Renal cortex interstitium (tissue), 15 donors: ENCODE measurements at places on chromosomes 12 and 14. TPM values are rescaled to one million over a fixed set of nuclear protein-coding genes. Genes with fewer than 3 reads are reported as not detected.

DNA sequence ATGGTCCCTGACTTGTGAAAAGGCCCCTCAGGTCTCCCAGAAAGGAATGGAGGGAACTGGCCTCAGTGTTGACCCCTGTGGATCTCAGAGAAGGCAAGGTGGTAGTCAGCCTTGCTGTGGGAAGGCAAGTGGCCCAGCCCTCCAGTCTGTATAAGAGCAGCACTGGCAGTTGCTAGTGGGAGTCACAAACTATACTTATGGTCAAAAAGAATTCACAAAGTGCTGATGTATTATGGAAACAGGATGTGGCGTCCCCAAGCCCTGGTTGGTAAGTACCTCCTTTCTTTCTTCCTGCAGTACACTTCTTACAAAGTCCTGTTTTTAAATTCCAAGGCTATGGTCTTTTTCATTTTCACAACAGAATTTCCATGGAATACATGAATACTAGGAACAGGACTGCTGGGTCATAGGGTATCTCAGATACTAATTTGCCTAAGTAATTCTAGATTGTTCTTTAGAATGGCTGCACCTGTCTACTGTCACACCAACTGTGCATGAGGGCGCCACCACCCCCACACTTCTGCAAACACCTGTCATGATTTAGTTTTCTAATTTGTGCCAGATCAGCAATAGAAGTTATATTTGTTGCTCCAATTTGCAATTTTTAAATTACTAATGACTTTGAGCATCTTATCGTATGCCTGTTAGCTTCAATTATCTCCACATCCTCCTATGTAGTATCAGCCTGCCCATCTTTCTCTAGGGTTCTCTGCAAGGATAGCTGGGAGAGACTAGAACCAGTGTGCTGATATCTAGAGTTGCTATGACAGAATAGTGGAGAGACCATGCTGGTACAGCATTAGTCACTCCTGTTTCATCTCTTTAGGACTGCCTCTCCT lies 40.7 kb upstream of the TMEM263 start:
- no peak for DNase-seq

DNA sequence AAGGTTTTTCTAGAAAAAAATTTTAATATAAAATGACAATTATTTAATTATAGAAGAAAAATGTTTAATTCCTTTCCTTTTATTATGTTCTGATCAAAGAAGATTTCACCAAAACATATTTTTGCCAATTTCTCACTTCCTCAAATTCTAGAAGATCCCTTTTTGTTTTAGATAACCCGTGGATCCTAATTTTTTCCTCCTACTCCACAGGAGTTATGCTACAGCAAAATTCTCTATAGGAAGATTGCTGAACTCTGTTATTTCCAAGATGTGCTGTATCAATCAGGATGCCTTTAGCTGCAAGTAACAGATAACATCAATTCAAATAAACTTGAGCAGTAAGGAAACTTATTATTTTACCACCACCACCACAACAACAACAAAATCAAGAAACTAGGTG lies 3.8 kb upstream of the SNX6 start:
- no peak for DNase-seq

GRCh38 chr12:25322918-25323531 lies 72.3 kb upstream of the KRAS start:
- DNase-seq: no peak

- peak; percentile 26 for DNase-seq
Observed at GRCh38 chr12:87848248-87848868, 180.8 kb downstream of the C12orf50 start.

Gene KRT77
- polyA plus RNA-seq: not detected

GRCh38 chr14:87690076-87690613 lies 302.8 kb downstream of the GALC start:
- no peak for DNase-seq

GRCh38 chr12:6171409-6172015 lies 28.7 kb upstream of the CD9 start:
- no peak for DNase-seq

- no peak for DNase-seq
Observed at GRCh38 chr14:100709289-100710284, 17.1 kb upstream of the DLK1 start.

- DNase-seq: no peak
Observed at GRCh38 chr12:51174501-51174900, 1.6 kb upstream of the TFCP2 start.

DNA sequence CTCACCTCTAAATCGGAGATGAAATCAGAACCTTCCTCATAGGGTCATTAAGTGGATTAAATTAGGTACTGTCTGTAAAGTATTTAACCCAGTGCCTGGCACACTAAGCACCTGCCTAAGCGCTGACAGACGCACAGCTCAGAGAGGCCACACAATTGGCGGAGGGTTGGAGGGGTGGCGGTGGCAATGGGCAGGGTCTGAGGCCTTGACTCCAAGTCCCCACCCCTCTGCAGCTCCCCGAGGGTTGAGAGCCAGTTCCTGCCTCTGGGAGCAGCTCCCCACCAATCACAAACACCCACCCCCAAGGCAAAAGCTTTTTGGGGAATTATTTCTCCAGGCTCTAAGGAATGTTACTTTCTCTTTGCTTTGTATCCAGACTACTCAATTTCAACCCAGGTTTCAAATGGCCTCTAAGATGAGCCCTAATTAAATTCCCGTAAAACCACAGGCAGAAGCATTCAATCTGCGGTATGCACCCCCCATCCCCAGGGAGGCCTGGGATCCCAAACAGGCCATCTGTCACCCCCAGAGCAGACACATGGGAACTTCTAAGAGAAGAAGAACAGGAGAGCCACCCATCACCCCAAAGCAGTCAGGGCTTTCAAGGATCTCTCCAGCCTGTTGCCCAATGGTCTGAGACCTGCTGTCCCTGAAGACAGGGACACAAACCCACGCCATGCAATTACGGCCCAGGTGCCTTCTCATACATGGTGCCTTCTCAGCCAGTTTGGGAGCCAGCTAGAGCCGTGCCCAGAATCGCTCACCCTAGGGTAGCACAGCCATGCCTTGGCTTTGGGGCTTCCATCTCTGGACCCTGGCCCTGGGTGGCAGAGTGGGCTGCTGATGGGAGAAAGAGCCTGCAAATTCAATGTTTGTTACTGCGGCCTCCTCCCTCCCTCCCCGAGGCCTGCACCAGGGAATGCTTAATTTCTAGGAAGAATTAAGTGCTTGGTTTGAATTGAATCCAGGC lies 66.1 kb downstream of the CHGA start:
- DNase-seq: no peak

Gene LRFN5
- 10.9 TPM for polyA plus RNA-seq

DNA sequence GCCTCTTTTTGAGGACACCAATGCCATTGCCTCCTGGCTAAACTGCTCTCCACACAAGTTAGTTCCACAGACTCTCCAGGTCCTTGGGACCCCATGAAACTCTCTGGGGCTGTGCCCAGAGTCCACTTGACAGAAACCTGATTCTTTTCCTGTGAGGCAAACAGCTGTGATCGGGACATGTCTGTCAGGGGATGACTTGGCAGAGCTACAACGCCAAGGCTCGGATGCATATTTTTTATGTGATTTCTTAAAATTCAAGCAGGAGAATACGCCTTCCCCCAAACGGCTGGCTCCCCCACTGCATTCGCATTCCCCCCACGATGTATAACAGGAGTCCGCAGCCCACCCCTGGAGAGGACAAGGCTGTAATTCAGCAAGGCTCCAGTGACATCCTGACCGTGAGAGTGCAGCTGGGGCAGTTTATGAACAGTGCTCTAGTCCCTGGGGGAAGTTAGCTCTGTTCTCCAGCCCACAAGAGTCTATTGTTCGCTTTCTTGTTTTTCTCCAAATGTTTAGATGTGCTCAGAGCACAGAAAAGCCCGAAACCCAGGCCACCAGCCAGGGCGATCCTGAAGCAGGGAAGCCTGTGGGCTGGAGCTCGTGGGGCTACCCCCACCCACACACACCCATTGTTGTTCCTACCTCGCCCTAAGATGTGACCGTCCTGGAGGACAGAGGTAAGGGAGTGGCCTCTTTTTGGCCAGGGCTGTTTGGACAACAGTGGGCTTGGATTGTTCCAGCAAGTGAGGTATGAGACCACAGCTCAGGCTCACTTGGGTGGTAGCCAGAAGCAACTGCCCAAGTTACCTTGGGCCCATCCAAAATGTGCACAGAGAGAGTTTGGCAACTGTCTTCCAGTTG lies 159.5 kb downstream of the ZFP36L1 start:
- no peak for DNase-seq

- DNase-seq: no peak
Observed at GRCh38 chr14:72000907-72001306, 68.7 kb downstream of the RGS6 start.

- DNase-seq: no peak
Observed at GRCh38 chr12:47803191-47803875, 16.4 kb downstream of the HDAC7 start.

GRCh38 chr12:70652451-70652850 lies 15.2 kb upstream of the PTPRB start:
- no peak for DNase-seq

- DNase-seq: no peak
Observed at GRCh38 chr12:7947011-7947410, 11.0 kb upstream of the SLC2A3 start.

DNA sequence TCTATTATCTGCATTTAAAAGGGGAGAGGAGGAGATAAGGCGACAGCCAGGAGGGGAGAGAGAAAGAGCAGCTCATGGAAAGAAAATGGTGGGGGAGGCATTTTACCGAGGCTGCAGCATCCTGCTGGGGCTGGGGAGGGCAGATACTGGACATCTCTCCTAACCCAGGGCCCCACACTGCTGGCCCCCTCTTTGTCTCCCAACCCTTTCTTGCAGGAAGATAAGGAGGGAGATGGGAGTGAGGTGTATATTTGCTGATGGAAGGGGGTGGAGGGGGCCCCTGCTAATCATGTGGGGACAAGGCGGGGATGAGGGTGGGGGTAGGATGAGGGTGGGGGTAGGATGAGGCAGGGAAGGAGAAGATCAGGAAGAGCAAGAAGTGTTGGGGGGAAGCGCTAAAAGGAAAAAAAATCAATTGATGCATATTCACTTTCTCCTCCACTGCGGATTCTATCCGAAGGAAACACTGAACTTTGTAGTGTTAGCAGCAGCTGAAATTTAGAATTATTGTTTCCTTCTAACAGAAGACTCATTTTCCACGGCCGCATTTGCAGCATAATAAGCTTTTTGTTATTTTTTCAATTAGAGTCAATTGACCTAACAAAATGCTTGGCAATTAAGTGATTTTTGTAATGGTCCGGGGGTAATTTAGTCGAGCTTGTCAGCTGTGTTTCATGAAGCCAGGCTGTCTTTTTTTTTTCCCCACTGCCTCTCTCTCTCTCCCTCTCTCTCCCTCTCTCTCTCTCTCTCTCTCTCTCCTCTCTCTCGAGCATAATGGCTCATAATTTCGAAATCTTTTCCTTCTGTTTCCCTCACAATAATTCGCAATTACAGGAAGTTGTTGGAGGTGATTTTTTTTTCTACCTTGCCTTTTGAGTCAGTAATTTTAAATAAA lies 1134.6 kb downstream of the BCL11B start:
- DNase-seq: no peak

GRCh38 chr12:49636979-49637755 lies 13.8 kb downstream of the PRPF40B start:
- DNase-seq: peak; percentile 37
